Nephron progenitor cell (in vitro differentiated cells): ENCODE measurements at places on chromosomes 16 and 17.

DNA sequence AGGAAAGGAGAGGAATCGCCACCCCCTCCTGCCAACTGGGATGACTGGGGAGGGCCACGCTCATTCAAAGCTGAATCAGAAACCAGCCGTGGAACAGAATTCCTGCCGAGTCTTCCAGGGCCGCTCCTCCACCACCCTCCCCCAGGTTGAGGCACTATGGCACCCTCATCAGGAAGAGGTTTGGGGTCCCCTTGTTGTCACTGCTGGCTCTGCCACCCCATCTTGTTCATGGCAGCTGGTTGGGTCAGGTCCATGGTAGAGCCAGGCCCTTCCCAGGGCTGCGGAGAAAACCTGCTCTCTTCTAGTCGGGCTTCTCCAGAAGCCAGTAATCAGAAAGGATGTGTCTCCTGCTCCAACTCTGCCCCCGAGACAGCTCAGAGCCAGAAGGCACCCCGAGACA, 41.8 kb downstream of the KCNJ12 start:
- no peak for DNase-seq

DNA sequence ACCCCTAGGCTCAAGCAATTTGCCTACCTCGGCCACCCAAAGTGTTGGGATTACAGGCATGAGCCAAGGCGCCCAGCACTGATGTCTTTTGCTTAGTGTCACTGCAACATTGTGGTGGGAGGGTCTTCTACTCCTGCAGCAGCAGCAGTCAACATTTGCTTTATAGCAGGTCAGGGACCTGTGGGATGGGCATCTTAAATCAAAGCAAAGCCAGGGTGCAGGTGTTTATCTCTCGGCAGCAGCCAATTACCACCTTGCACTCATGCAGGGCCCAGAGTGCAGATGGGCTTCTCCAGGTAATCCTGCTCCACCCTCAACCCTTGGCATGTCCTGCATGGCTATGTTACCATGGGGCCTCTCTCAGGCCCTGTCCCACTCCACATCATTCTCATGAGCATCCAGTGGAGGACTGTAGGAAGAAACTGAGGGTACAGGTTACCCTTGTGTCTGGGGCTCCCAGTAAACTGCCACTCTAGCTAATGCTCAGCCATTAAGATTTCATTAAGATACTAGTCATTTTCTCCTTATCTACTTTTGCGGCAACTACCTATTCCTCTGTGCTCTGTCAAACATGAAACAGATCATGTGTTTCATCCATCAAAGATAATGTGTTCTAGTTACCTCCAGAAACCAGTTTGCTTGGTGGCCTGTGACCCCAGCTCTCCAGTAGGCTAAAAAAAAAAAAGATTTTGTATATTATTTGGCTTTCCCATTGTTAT, 16.8 kb downstream of the ADGRG5 start:
- DNase-seq = no peak

DNA sequence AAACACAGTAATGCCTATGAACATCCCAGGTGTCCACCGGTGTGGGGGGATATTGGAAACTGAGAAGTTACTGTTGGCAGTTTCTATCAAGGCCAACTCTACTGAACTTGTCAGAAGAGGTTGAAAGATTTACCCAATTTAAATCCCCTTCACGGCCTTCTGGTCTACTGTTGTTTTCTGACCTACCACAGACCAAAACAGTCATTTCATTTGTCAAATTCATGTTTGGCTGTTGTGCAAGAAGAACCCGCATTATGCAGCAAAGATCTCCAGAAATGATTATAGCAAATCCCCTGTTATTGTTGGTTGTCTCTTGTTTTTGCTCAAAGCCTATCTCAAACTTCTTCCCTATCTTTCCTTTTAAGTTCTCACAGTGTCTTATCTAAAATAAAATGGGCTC, 73.1 kb upstream of the MAF start:
- DNase-seq = no peak

DNA sequence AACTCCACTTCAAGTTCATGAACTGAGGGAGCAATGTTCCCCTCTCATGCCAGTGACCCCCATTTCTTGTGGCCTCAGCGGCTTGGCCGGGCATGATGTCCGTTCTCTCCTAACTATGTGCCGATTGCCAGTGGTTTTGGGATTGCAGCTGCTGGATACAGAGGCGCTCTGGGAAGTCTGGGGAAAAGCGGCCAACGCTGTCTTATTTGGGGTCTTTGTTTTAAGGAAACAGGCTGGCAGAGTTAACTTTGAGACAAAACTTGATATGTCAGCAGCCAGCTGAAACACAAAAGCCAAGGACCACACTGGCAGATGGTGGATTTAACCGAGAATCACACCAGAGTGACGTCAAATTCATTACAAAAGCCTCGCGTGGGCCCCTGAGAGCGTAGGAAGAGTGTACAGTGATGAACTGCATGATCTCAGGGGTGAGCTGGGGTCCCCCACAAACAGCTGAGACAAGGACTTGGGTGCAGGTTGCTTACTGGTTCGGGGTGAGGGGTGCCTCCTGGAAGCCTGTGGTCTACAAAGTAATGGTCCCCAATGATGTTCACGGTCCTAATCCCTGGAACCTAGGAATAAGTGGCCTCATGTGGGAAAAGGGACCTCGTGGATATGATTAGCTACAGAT, 180.4 kb downstream of the IRF8 start:
- no peak for DNase-seq

DNA sequence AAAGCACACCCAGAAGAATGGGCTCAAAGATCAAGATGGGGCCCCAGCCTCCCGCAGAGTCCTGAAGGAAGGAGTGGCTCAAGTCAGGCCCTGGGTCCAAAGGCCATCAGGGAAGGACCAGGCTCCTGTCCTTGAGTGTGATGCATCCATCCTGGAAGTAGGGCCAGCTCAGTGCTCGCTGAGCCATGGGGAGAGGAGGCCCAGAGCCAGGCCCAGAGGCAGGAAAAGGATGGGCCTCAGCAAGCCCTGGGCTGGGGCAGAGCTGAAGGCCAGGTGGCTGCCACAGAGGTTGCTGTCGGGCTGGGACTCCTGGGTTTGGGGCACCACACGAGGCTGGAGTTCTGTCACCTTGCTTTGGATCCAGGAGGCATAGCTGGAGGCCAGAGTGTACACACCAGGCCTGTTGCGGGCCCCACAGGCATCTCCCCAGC, 3.7 kb downstream of the PRSS8 start:
- DNase-seq = no peak

DNA sequence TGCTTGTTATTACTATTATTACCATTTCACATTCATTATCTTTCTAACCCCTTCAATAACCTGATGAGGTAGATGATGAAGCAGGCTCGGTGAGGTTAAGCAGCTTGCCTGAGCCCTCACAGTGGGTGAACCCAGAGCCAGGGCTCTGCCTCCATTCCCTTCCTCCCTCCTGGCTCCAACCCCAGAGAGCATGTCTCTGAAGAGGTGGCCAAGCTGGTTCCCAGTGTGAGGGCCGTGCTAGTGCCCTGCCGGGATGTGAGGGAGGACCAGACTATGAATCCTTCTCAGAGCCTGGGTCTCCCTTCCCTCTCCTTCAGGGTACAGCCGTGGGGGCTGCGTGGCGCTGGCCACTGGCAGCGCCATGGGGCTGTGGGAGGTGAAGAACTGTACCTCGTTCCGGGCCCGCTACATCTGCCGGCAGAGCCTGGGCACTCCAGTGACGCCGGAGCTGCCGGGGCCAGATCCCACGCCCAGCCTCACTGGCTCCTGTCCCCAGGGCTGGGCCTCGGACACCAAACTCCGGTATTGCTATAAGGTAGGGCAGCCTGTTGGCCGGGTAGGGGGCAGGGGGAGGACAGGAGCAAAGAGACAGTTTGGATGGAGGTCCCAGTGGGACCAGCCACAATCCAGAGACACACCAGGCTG, 49.6 kb downstream of the MRC2 start:
- DNase-seq = no peak

DNA sequence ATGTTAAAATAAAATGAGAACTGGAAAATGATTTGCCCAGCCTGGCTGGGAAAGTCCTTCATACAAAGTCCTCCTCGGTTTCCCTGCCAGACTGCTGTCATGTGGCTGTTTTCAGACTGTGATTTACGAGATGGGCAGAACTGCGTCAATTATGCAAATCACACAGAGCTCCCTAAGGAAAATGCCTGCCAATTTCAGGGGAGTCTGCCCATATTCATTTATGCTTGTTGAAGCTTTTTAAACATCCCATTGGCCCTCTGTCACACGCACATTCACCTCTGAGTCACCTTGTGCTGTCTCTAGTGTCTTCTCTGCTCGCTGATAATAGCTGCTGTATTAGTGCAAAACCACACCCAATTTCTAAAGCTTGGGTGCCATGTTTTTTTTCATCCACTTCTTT, 81.7 kb upstream of the FAM20A start:
- no peak for DNase-seq

DNA sequence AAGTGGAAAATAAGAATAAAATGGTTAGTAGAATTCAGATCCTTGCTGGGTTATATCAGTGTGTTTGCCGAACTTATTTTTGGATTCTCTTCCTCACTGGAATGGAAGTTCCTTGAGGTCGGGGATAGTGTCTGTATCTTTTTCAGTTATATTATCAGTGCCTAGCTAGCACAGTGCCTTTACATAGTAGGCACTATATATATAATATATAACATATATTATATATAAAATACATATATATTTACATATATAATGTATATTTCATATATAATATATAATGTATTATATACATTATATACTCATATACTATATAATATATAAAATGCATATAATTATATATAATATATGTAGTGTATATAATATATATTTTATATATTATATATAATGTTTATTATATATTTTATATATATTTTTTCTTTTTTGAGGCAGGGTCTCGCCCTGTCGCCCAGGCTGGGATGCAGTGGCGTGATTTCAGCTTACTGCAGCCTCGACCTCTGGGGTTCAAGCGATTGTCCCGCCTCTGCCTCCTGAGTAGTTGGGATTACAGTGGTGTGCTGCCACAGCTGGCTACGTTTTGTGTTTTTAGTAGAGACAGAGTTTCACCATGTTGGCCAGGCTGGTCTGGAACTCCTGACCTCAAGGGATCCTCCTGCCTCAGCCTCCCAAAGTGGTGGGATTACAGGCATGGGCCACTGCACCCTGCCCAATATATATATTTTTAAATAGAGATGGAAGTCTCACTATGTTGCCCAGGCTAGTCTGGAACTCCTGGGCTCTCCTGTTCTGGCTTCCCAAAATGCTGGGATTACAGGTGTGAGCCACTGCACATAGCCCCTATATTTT, 3.2 kb downstream of the NFATC3 start:
- no peak for DNase-seq

DNA sequence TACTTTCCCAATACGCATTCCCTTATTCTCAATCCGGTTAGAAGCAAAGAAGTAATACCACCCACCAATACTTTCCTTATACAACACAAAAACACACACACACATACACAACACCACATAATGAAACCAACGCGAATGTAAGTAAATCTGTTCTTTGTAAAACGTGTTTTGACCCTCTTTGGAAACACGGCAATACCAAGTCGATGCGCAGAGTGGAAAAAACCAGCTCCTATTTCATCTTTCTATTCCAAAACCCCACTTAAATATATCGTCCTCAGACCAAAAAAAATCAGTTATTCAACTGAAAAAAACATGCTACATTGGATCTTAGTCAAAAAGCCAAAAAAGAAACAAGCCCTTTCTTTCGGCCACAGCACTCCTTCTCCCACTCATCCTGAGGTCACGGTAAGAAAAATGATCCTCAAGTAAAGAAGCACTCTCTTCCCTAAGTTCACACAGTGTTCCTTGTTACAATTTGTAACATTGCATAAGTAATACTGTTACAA, 31.0 kb upstream of the ARL4D start:
- no peak for DNase-seq

DNA sequence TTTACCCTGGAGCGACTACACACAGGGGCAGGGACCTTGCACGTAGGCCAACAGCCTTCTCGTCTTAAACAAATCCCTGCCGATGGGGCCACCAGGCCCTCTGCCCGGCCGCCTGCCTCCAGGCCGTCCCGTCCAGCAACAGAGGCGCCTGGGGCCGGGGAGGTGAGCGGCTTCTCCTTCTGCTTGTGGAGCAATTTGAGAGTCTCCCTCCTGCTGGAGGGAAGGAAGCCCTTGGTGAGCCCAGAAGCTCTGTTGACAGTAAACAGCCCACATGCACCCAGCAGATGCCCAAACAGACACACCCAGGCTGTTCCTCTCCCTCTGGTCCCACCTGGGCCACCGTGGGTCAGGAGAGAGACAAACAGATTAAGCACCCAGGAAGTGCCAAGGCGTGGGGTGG, 8.1 kb downstream of the SLC43A2 start:
- no peak for DNase-seq

DNA sequence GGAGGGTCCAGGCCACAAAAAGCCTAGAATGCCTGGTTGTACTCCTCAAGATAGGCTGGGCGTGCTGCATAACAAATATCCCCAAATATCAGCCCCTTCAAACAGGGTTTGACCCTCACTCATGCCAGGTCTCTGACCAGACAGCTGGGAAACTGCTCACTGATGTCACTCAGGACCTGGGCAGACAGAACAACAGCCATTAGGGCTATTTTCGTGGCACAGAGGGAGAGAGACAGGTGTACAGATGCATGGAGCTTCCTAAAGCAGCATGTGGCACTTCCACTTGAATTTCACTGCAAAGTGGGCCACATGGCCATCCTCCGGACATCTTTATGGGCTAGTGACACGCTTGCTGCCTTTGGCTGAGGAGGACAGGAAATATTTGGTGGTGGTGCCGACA, 73.1 kb downstream of the SREBF1 start:
- DNase-seq = no peak

- no peak for DNase-seq
Measured at GRCh38 chr16:74724820-74725549, 24.3 kb upstream of the MLKL start.

DNA sequence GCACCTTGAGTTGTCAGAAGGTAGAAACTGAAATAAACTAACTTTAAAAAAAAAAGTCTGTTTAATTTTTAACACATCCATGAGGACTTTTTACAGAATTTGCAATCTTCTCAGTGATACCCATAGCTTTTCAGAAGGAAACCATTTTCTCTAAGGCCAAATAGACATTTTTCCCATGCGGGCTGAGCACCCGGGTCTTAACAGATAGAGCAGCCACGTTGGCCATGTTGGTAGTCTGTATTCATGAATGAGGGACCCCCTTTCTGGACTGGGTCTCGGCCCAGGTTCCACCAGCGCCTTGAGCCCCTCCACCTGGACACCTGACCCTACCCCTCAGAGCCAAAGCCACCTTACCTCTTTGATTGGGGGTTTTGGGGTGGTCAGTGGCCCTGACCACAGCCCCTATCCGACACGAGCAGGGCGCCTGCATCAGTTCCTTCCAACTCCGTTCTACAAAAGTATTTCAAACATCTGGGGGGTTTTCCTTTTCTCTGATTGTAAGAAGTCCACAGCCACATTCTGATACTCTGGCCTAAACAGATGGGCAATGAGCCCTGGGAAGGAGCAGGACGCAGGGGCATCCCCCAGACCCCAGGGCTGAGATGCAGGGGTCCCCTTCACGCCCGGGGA, 18.0 kb downstream of the CIBAR2 start:
- DNase-seq = no peak
